ENCODE measurements at places on chromosomes 4 and X. TPM values are rescaled to one million over a fixed set of nuclear protein-coding genes. Genes with fewer than 3 reads are reported as not detected.
A peak's percentile ranks its signal among the peaks of the same experiment; 100 is the strongest.

MMRN1 gene
- total RNA-seq, result 0.45 TPM

- peak; percentile 36 for DNase-seq
These were observed 18.7 kb upstream of the GPC3 start for GRCh38 chrX:134004084-134004483.

FGF2 gene
- total RNA-seq, result 79.5 TPM

- no peak for DNase-seq
These were observed 61.6 kb upstream of the SORCS2 start for GRCh38 chr4:7130621-7131211.

ELOVL6 gene
- 23.0 TPM for total RNA-seq

DNA sequence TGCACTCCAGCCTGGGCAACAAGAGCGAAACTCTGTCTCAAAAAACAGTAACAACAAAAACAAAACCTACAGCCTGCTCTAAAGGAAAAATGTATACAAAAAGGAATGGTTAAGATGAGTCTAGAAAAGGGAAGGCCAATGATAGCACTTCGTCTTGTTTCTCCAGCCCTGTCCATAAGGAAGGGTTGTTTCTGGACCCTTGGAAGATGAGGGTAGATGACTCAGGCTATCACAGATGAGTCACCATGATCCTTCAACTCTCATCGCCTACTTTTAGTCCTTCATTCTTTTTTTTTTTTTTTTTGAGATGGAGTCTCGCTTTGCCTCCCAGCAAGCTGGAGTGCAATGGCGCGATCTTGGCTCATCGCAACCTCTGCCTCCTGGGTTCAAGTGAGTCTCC is 8.8 kb downstream of the PLA2G12A start:
- no peak for DNase-seq

GRCh38 chr4:79917246-79917645 is 155.8 kb downstream of the ANTXR2 start:
- DNase-seq, result peak; percentile 62

- peak; percentile 6 for DNase-seq
These were observed 263.8 kb upstream of the IGFBP7 start for GRCh38 chr4:57373991-57374390.

Data from fibroblast of the aortic adventitia (primary cell).